ENCODE measurements at places on chromosomes 5 and 9.

GRCh38 chr5:122195802-122196394 lies 66.6 kb downstream of the ZNF474 start:
- peak; percentile 37 for DNase-seq

GRCh38 chr5:141623611-141624010 lies 4.8 kb upstream of the DIAPH1 start:
- no peak for DNase-seq

GRCh38 chr9:106704056-106704615 lies 158.8 kb upstream of the ZNF462 start:
- no peak for DNase-seq

GRCh38 chr5:1067141-1068121 lies 44.4 kb downstream of the SLC12A7 start:
- DNase-seq: no peak

- DNase-seq: peak; percentile 8
Observed at GRCh38 chr9:99326112-99326916, 104.2 kb downstream of the SEC61B start.

DNA sequence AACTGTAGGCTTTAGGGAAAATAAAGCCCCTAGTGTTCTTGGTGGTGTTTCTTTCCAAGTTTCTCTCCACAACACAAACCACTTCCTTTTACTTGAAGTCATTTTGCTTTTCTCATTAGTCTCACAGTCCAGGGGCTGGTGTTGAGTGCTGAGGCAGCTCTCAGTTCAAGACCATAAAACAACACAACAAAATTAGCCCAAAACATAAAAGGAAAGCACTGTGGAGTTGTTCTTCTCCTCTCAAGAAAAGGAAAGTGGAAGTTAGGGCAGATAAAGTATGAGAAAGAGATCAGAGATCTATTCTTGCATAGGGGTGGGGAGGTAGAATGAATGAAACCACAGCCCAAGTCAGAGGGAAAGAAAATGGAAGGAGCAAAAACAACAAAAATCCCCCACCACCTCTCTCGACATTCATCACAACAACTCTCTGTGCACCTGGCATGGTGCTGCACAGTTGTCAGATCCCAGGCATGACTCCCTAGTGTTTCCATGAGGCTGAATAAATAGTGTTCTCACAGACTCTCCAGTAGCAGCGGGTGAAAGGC lies 569.9 kb downstream of the RAB3C start:
- DNase-seq: no peak

DNA sequence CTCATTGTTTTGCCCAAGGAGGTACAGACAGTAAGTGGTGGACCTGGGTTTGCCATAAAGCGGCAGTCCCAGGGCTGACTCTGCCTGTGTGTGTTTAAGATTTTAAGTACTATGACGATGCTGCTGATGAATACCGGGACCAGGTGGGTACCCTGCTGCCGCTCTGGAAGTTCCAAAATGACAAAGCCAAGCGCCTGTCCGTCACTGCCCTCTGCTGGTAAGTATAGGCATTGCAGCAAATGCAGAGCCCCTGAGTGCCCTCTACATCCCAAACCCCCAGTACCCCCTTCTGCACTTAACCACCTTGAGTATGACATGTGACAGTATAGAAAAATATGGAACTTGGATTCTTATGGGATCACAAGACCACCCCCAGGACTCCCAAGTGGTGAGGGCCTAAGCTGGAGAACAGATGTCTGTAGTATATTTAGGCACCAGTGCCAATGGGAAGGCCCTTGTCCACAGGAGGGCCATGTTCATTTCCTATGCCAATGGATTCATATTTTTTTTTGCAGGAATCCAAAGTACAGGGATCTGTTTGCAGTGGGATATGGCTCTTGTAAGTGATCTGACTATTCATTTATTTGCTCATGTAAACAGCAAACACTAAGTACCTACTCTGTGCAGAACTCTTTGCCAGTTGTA lies 22.0 kb downstream of the ENHO start:
- DNase-seq: peak; percentile 73

DNA sequence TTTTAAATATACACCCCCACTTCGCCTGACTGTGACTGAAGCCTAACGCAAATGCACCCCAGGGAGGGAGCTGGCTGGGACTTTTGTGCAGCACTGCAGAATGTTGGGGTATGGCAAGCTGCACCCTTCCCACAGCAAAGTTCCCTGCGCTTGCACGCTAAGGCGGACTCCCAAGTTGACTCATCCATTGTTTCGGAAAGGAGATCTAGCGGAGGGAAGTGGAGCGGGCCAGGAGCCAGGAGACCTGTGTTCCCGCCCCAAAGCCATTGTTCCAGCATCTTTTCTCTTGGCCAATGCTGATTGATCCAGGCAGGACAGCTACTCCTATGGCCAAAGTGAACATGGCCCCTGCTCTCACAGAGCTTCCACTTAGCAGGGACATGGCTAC lies 202.9 kb downstream of the AOPEP start:
- DNase-seq: no peak

DNA sequence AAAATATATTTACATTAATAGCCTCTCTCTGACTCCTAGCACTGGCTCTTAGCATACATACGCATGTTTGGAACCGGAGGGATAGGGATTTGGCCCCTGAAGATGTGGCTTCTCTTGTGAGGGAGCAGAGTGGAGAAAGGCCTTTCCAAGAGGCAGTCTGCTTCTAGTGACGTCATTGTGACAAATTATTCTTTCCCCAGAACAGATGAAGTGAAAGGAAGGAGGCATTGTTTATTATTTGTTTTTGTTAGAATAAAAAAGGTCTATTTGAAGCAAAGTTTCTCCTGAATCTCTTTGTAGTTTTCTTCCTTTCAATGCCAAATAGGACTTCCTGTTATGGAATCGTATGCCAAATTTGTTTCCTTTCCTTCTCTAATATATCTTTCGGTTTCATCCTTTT lies 361.6 kb downstream of the ICE1 start:
- no peak for DNase-seq

DNA sequence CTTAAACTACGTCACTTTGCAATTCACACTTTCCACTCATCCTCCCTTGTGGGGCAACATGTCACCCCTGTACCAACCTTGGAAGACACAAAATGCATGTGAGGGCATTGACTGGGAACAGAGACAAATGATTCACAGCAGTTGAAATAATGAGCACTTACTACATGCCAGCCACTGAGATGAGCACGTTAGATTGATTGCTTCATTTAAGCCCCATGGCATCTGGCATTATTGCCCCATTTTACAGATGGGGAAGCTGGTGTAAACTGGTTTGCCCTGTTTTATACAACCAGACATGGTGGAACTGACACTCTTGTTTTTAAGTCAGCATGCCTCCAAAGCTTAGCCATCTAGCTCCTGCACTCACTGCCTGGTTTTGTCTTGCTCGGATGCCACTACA lies 204.7 kb downstream of the PAPPA start:
- DNase-seq: no peak

DNA sequence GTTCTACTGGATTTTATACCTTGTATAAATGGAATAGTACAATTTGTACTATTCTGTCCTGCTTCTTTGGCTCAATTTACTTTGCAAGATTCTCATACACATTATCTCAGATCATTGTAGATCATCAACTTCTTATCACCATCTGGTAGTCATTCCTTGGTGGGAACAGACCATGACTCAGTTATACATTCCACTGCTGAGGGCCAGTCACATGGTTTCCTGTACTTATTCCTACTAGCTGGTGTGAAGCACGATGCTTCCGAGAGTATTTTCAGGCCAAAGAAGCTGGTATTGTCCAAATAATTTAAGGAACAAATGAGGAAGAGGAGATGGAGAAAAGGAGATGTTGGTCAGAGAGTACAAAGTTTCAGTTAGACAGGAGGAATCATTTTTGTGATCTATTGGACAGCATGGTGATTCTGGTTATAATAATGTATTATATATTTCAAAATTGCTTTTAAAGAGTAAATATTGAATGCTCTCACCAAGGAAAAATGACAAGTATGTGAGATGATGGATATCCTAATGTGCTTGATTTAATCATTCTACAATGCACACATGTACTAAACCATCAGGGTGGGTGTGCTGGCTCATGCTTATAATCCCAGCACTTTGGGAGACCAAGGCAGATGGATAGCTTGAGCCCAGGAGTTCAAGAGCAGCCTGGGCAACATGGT lies 124.1 kb downstream of the SYK start:
- peak; percentile 54 for DNase-seq

GRCh38 chr5:65459995-65460394 lies 21.7 kb downstream of the ADAMTS6 start:
- DNase-seq: no peak

GRCh38 chr5:64792469-64792868 lies 23.7 kb downstream of the CWC27 start:
- DNase-seq: no peak

GRCh38 chr9:127336506-127337352 lies 60.2 kb upstream of the SLC2A8 start:
- DNase-seq: peak; percentile 77

GRCh38 chr5:132064140-132064539 lies 3.7 kb downstream of the IL3 start:
- DNase-seq: no peak

DNA sequence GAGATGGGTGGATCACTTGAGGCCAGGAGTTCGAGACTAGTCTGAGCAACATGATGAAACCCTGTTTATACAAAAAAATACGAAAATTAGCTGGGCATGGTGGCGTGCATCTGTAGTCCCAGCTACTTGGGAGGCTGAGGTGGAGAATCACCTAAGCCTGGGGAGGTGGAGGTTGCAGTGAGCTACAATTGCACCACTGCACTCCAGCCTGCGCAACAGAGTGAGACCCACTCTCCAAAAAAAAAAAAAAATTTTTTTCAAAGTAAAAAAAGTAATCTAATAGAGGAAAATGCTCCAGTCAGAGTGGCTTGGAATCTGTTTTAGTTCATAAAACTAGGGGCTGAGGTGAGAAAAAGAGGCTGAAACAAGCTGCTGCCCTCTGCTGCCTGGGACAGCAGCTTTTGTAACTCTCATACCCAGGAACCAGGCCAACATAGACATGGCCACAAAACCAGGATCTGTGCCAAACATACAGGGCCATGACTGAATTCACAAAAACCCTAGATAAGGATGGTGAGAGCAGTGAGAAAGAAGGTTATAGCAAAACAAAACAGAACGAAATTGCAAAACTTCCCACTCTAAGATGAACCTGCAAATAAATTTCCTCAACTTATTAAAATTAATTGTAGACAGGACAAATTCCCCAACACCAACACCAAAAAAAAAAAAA lies 13.1 kb upstream of the DCAF12 start:
- peak; percentile 88 for DNase-seq

DNA sequence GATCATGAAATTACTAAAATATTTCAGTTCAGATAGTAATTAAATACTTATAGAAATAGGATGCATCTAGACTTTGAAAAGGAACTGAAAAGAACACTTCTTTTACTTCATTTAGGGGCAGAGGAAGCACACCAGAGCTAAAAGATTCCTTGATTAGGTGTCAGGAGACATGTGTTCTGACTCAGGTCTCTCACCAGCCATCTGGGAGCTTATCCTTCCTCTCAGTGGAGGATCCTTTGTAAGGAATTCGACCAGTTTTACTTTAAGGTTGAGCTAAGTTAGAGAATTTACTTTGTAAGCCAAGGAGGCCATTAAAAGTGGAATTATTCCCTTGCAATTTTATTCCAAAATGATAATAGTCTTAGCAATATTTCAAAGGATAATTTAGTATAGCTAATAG lies 16.7 kb downstream of the VCAN start:
- peak; percentile 15 for DNase-seq

DNA sequence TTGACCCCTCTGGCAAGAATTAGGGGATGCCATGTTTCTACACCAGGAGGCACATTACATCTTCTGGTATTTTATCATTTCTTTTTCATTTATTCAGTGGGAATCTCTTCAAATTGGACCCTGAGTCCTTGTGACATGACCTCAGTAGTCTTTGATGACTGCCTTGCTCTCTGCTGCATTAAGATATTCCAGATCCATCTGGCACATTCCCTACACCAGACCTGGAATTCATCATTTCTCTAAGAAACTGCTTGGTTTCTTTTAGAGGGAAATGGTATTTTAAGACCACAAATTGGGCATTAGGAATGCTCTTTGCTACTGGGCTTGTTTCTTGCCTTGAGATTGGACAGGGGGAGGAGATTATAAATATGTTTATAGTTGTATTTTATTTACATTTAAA lies 61.0 kb downstream of the GALNT10 start:
- DNase-seq: no peak

- DNase-seq: no peak
Observed at GRCh38 chr5:158593925-158594324, 505.8 kb downstream of the EBF1 start.

- DNase-seq: no peak
Observed at GRCh38 chr5:122965111-122965510, 71.4 kb downstream of the PPIC start.

DNA sequence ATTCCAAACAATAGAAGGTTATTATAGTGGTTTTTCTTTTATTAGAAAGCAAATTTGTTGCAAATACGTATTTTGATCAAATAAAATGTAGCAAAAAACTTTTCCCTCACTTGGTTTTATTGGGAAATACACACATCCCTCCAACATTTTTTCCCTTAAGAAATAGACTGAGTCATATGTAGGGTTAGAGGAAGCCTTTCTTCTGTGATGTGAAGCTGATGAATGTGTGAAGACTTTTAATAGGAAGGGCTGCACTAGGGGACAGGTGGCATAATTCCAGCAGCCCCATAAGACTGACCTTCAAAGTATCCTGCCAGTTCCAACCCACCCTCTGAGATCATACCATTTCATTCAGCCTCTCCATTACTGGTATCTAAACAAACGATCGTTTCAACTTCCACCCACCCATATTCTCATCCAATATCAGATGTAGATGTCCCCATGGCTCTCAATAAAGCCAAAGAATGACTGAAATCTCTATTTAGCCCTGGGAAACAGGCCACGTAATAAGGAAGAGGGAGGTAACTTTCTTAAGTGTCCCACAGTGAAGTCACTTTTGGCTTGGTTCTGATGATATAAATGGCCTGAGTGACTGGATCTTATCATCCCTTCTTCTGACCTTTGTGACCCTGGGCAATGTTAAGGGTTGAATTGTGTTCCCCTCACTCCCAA lies 64.7 kb upstream of the LPAR1 start:
- DNase-seq: no peak

DNA sequence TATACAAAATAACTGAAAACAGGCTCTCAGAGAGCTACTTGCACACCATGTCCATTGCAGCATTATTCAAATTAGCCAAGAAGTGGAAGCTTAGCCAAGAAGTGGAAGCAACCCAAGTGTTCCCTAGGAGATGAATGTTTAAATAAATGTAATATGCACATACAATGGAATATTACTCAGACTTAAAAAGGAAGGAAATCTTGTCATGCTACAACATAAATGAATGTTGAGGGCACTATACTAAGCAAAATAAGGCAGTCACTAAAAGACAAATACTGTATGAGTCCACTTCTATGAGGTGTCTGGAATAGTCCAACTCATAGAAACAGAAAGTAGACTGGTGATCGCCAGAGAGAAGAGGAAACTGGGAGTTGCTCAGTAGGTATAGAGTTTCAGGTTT lies 438.1 kb downstream of the MAT2B start:
- DNase-seq: no peak
